ENCODE measurements at places on chromosomes 1 and 21.

- DNase-seq = peak; percentile 14
These were observed 40.9 kb downstream of the RAP1A start for GRCh38 chr1:111660204-111661150.

DNA sequence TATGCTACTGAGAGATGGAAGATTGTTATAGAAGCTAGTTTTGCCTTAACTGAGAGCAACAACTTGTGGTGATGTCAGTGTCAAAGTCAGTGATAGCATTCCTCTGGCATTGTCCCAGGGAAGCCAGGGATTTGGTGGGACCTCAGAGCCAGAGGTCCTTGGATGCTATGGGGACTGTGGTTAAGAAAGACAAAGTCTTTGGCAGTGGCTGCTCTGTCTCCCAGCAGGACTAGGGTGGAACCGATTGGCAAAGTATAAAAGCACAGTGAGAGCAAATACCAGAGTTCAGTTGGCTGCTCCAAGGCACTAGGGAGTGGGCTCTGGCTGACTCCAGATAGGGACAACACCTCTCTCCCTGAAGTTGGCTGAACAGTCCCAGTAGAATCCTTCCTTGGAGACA is 104.8 kb downstream of the GDAP2 start:
- no peak for DNase-seq

GRCh38 chr1:151968058-151968457 is 25.6 kb downstream of the S100A10 start:
- peak; percentile 41 for DNase-seq

GRCh38 chr21:14583629-14584255 is 37.6 kb upstream of the SAMSN1 start:
- no peak for DNase-seq

DNA sequence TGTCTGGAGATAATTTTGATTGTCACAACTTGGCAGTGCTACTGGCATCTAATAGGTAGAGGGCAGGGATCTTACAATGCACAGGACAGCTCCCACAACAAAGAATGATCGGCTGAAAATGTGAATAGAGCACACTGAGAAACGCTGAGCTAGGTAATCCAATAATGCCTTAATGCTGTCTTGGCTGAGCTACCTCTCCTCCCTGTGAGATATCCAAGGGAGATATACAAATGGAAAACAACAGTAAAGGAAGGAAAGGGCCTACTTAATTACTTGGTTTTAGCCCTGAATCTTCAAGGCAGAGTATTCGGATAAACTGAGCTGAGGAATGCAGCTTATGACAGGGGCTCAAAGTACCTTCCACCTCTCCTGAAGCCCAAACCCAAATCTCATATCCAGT is 2.9 kb downstream of the DNASE2B start:
- DNase-seq = no peak

GRCh38 chr1:181189691-181190363 is 101.3 kb downstream of the IER5 start:
- peak; percentile 90 for DNase-seq

GRCh38 chr1:167357305-167357704 is 136.6 kb downstream of the POU2F1 start:
- DNase-seq = no peak

DNA sequence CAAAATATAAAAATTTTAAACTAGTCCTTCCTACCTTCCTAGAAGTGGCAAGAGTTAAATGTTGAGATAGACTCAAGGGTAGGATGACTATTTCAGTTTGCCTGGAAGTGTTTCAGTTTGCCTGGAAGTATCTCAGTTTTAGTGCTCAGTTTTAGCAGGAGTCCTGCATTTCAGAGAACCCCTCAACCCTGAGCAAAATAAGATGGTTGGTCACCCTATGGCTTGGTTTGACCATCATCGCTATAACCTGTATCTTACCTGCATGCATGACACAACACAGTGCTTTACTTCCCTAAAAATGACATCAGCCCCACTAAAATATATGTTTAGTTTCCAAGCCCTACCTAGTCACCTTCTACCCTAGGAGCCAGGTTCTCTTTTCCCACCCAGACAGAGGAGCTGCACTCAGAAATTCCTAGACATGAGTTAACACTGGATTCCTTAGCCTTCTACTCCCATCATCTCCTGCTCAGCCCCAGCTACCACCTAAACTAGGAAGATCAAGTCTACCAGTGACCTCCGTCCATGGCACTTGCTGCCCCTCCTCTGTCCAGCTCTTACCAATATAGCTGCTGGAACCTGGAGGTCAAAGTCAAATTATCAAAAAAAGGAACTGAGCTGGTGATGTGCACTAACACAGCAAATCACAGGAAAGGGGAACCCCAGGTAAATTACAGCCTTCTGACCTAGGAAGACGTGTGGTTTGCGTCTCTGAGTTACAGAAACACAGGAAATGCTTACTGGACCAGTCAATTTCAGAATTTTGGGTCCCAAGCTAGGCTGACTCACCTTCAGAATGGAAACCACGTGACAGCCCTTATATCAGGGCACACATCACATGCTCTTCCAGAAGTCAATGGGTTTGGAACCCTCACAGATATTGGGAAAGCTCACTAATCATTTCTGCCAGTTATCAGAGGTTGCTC is 2.2 kb upstream of the G0S2 start:
- no peak for DNase-seq

- DNase-seq = peak; percentile 61
These were observed 62.5 kb upstream of the TNFSF4 start for GRCh38 chr1:173269490-173270230.

DNA sequence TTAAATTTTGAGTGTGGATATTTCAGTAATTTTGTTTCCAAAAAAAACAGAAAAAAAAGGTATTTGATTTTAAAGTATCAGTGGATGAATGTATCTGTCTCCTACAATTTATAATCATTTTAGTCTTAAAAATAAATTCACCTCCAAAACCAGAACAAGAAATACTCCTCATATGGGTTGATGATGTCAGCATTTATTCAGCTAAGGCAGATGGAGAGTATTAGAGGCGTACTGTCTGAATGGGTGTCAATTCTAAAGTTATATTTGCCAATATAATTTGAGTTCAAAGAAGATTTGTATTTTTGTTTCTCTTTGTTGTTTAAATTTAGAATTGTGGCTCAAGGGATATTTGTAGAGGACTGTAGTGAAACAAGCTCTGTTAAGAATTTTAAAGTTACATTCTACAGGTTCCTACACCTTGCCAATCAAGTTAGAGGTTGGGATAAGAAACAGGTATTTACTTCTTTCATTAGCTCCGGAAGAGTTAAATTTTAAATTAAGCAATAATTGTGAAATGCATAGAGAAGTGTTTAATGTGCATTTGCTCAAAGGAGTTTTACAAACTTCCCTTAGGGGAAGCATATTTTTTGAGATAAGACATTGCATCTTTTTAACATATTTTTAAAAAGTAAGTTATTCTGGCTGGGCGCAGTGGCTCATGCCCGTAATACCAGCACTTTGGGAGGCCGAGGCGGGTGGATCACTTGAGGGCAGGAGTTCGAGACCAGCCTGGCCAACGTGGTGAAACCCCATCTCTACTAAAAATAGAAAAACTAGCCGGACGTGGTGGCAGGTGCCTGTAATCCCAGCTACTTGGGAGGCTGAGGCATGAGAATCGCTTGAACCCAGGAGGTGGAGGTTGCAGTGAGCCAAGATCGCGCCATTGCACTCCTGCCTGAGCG is 1.2 kb downstream of the PLA2G4A start:
- no peak for DNase-seq

- DNase-seq = no peak
These were observed 43.4 kb downstream of the ITSN1 start for GRCh38 chr21:33685613-33686197.

- DNase-seq = peak; percentile 46
These were observed at the start of gene NMNAT2 for GRCh38 chr1:183417772-183418491. Gene NMNAT2, minus strand, starts transcription at chr1:183418380. Its CDS starts 113 bp downstream, at chr1:183418267.

GRCh38 chr1:27380224-27380623 is 2.9 kb downstream of the CD164L2 start:
- DNase-seq = no peak

GRCh38 chr1:8679395-8679800 is 138.0 kb downstream of the RERE start:
- no peak for DNase-seq

DNA sequence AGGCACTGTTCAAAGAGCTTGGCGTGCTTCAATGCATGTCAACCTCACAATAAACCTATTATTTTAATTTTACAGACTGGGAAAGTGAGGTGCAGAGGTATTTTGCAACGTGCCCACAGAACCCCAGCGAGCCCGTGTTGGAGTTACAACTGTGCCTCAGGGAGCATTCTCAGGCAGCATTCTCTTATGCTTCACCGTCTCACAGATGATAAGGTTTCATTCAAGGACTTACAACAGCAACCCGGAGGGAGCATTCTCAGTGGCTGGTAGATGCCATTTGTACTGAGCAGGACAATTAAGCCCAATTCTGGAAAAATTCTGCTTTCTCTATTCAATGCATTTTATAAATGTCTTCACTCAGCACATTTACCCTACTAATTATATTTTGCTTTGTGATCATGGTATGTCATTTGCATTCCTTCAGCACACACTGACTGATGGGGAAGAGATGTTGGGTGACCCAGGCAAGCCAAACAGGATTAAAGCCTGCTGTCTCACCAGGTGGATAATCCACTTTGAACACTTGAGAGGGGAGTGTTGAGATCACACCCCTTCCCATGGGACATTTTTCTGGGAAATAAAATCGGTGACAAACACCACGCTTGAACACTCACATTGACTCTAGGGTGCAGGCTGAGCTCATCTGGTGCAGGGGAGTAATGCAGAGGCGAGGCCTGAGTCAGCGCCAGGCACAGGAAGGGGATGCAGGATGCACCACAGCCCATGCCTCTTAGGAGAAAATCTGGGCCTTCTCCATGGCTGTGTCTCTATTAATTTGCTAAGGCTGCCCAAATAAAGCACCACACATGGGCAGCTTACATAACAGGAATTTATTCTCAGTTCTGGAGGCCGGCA is 113.9 kb downstream of the CLIC6 start:
- DNase-seq = no peak

- no peak for DNase-seq
These were observed 5.5 kb downstream of the MRPS6 start for GRCh38 chr21:34078915-34079314.

- peak; percentile 99 for DNase-seq
These were observed 22.6 kb downstream of the COL18A1 start for GRCh38 chr21:45427331-45428271.

DNA sequence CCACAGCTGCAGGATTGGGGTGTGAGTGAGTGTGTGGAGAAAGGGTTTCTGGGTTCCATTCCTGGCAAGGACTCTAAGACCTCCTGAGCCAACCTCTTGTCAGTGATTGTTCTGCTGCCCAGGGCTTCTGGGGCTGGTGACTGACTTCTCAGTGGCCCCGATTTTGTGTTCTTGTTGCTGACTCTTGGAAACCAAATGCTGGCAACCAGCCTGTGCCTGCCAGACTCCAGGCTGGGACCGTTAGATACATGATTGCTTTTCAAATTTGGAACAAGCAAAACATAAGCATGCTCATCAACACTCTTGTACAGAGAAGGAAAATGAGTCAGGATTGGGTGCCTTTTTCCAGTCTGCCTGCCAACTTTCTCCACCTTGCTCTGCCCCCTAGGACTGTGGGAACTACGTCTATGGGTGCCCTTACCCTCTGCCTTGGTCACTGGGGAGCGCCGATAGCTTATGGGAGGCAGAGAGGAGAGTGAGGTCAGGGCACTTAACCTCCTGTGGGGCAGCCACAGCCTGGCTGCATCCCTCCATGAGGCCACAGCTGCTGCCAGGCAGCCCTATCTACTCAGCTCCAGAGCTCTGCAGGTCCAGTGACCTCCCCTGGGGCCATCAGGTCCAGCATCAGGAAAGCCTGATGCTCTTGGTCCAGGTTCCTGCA is 39.3 kb upstream of the EPS8L3 start:
- DNase-seq = no peak
